ENCODE measurements at places on chromosomes 7 and 10.
A peak's percentile ranks its signal among the peaks of the same experiment; 100 is the strongest.

- DNase-seq = no peak
Measured at GRCh38 chr10:92126100-92126650, 164.7 kb downstream of the CPEB3 start.

GRCh38 chr7:152344253-152344652, 91.5 kb downstream of the KMT2C start:
- no peak for DNase-seq

DNA sequence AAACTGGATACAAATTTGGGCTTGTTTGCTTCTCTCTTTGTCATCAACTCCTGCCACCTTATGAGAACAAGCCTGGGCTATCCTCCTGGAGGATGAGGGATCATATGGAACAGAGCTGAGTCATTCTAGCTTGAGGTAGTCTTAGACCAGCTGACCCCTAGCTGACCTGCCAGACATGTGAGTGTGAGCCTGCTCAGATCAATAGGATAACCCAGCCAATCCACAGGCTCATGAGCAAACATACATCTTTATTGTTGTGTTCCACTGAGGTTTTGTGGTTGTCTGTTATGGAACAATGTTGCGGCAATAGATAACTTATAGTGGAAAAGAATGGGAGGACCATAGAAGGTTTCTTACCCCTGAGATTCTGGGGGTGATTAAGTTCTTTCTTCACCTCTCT, 54.5 kb upstream of the FAM180A start:
- DNase-seq = no peak

- no peak for DNase-seq
Measured at GRCh38 chr10:17344206-17344605, 110.2 kb downstream of the ST8SIA6 start.

DNA sequence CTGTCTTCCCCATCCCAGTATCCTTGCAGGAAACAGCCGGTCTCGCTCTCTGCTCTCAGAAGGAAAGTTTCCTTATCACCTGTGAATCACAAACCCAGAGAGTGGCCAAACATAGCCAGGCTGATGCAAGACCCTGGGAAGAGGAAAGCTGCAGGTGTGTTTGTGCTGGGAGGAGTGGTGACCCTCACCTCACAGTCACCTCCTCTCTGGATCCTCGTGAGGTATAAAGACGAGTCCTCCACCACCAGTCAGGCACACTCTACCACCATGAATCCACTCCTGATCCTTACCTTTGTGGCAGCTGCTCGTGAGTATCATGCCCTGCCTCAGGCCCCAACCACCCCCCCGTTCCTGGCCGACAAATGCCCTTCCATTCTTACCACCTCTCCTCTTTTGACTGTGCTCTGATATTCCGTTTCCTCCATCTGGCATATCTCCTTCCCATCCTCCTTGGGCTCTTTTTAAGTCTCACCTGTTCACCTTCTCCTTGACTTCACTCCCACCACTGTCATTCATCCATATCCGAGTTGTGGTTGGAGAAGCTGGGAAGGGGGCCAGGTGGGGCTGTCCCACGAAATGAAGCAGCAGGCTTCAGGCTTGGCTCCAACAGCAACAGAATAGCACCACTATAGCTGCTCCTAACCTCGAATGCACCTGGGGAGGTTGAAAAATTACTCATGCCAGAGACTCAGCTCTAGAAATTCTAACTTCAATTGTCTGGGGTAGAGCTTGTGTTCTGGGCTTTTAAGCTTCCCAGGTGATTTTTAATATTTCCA, at the start of gene PRSS1:
TSS of gene PRSS1 (plus strand) at position 255 of the 776 bp plus-strand sequence. CDS start at position 268, 13 bp downstream.
- DNase-seq = no peak

- no peak for DNase-seq
Measured at GRCh38 chr10:69051710-69052487, 36.0 kb upstream of the SRGN start.

- no peak for DNase-seq
Measured at GRCh38 chr10:126256864-126257263, 131.4 kb downstream of the ADAM12 start.

DNA sequence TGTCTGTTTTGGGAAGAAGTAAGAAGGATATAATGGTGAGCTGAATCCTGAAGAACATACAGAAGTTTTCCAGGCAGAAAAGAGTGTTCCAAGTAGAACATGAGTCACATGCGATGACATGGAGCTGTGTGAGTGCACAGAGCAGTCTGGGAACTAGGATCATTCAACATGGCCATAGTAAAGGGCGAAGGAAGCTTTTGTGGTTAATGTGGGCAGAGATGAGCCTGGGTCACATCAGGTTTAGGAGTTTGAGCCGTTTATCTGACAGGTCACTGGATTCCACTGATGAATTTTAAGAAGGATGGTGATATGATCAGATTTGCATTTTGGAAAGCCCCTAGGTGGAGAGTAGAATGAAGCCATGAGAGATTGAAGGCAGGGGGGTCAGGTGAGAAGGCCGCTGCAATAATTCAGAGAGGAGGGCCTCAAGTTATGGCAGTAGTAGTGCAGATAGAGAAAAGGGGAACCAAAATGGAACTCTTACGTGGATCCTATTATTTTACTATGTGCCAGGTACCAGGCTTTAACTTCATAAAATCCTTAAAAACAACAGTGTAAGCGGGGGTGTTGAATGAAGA, 171.3 kb downstream of the RNLS start:
- DNase-seq = no peak

GRCh38 chr7:157597562-157597961, 260.8 kb downstream of the DNAJB6 start:
- DNase-seq = no peak

DNA sequence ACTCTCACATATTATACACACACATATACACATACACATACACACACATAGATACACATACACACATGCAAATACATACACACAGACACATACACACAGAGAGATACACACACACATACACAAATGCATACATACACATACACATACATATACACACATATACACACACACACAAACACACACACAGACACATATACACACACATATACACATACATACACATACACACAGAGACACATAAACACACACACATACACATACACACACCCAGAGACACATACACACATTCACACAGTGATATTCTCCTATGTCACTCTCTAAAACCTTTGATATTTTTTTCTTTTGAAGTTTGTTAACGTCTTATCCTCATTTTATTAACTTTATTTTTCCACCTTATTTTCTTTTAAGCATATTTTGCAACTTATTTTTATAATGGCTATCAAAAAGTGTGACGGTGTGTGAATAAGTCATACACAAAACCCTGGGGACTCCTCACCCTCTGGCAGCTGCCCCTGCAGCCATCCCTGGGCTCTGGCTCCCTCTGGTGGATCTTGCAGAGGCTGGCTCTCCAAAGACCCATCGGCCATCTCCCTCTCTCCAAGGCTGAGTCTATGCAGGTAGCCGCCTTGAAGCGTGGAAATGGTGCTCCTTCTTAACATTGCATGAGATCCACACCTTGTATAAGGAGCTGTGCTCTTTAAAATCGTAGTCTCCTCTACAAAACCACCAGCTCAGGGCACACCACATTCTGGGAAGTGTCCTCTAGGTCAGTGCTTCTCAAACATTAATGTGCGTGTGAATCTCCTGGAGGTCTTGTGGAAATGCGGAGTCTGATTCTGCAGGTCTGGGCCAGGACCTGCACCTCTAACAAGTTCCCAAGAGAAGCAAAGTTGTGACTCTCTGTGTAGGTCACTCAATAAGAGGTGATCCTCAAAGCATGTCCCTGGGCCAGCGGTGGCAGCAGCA, 4.1 kb upstream of the C10orf120 start:
- no peak for DNase-seq

- no peak for DNase-seq
Measured at GRCh38 chr10:124657806-124658205, 86.4 kb downstream of the FAM53B start.

DNA sequence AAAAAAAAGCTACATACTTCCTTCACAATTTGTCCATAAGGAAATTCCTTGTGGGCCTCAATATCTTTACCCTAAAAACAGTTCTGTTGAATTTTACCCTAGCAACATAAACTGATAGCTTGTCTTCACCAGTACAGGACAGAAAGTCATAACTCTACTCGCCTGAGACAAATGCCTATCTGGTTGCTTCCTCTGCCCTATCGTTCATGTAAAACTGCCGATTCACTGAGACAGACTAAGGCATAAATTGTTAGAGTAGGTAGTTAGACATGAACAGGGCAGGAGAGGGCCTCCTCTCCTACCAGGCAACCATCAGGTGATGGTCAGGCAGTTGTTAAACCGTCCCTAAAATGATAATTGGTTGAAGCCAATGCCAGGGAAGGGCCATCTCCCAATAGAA, 25.0 kb downstream of the IFIT3 start:
- no peak for DNase-seq

GRCh38 chr10:106317554-106317953, 847.0 kb downstream of the SORCS1 start:
- DNase-seq = no peak

DNA sequence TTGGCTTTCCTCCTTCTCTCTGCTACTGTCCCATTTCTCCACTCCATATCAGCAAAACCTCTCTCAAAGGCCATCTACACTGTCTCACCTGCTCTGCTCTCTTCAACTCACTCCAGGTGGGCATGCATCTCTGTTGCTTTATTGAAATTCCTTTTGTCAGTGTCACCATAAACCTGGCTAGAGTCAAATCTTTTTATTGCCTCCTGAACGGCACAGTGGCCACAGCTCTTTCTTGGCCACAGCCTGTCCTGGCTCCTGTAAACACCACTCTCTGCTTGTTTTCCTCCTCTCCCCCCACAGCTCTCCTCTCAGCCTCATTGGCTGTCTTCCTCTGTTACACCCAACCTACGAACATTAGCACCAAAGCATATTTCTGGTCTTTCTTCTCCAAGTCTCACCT, 31.1 kb upstream of the TMEM273 start:
- DNase-seq = no peak

DNA sequence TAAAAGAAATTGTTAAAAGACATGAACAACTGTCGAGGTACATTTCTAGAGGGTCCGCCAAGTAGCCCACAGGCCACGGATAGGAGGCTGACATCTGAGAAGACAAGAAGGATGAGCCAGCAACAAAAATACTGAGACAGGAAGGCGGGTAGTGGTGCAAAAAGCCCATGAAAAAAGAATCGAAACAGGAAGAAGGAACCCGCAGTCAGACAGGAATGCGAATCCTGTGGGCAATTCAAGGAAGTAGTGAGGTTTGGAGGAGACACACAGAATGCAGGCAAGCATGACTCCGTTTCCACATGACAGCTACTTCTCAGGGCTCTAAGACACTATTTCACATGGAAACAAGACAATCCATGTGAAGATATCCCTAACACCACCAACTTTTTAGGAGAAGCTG, 125.2 kb downstream of the DOCK4 start:
- DNase-seq = no peak

DNA sequence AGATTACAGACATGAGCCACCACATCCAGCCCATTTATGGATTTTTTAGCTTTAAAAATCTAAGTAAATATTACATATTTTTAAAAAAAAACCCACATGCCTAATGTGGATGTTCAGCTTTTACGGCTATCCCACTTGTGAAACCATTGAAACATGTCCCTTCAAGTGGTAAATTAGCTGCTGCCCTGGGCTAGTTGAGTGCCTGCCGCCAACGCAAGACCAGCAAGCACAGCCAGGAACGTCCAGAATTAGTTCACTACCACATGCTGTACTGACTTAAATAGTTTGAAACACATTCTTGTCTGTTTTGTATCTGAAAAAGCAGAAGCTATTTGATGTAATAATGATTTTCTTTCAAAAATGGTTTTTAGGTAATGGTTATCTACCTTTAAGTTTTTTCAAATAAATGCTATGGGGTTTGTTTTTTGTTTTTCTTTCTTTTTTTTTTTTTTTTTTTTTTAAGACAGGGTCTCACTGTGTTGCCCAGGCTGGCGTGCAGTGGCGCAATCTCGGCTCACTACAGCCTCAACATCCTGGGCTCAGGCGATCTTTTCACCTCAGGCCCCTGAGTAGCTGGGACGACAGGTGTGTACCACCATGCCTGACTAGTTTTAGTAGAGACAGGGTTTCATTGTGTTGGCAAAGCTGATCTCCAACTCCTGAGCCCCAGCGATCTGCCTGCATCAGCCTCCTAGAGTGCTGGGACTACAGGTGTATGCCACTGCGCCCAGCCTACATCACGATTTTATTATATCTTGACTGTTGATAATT, 57.0 kb downstream of the KLRG2 start:
- no peak for DNase-seq

DNA sequence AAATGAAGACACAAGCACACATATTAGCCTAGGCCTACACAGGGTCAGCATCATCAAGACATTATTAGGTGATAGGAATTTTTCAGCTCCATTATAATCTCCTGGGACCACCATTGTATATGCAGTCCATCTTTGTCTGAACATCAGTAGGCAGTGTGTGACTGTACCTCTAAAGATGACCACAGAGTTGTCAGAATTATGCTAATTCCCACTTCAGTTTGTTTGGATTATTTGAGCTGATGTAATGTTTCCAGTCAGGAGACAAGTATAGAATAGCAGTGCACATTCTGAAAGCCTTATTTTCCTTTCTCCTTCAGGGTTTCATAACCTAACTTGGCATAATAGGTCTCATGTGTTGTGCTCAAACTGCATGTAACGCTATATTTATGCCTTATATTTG, 306.4 kb downstream of the NXPH1 start:
- no peak for DNase-seq

- no peak for DNase-seq
Measured at GRCh38 chr7:144000020-144000419, at the start of gene OR6B1. Gene OR6B1 (plus strand): TSS chr7:144000320. CDS start chr7:144003997, 3,677 bp downstream.

DNA sequence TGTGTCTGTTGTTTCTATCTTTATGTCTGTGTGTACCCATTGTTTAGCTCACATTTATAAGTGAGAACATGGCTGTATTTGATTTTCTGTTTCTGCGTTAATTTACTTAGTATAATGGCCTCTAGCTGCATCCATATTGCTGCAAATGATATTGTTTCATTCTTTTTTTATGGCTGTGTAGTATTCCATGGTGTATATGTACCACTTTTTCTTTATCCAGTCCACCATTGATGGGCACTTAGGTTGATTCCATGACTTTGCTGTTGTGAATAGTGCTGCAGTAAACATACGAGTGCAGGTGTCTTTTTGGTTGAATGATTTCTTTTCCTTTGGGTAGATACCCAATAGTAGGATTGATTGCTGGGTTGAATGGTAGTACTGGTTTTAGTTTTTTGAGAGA, 48.2 kb downstream of the ZNRF2 start:
- no peak for DNase-seq

GRCh38 chr10:117541909-117542705, 439 bp upstream of the EMX2 start:
- DNase-seq = no peak

- DNase-seq = peak; percentile 26
Measured at GRCh38 chr10:96395931-96396877, 37.4 kb upstream of the OPALIN start.

DNA sequence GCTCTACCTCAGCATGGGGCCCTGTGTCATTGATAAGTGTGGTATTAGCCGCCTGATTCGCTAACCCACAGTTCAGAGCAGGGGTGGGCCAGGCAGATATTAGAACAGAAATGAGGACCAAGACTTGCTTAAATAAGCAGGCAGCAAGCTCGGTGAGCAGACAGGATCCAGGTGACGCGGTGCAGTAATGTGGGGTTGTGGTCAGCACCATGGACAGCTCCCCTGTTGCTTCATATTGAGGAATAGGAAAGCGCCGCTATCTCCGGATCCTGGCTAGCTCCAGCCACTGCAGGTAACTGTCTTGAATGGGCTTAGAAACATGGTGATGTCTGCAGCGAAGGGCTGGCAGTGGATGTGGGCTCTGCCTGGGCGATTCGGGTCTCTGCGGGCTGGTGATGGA, 51.3 kb upstream of the GPR26 start:
- no peak for DNase-seq
